NCI-H1105 (cell line): ENCODE measurements at places on chromosomes 2 and 18.

- DNase-seq: no peak
Measured at GRCh38 chr2:8578335-8579244, 103.3 kb upstream of the ID2 start.

GRCh38 chr2:57947398-57947797, 99.2 kb upstream of the VRK2 start:
- DNase-seq: no peak

DNA sequence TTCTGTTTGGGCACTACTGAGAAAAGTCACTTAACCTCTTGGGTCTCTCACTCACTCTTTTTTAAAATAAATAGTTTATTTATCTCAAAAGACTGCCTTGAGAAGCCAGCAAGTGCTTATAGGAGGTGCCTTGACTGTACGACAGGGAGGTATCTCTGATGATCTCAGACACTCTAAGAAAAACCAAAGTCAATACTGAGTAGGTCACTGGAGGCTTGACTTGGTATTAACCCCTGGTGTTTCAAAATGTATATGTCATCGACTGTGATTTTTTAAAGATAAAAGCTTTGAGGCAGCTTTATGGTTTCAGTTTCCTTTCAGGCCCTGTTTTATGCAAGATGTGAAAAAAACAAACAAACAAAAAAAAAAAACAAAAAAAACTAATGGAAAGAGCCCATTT, 33.7 kb downstream of the MREG start:
- DNase-seq: no peak

DNA sequence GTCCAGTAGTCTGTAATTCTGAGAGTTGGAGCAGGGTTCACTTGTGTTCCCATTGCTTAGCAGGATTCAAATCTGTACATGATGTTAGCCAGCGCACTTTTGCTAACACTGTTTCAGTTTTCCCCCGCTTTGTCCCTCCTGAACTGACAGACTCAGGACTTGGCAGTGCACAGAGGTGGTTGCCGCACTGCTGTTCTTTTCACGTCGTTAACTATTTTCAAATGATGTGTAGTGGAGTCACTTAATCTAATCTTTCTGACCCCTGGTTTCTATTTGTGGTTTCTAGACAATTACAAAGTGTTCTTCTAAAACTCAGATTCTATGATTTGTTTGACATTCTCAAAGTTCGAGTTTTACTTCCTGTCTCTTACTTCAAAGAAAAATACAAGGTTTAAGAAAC, 234.5 kb downstream of the RBM43 start:
- no peak for DNase-seq

DNA sequence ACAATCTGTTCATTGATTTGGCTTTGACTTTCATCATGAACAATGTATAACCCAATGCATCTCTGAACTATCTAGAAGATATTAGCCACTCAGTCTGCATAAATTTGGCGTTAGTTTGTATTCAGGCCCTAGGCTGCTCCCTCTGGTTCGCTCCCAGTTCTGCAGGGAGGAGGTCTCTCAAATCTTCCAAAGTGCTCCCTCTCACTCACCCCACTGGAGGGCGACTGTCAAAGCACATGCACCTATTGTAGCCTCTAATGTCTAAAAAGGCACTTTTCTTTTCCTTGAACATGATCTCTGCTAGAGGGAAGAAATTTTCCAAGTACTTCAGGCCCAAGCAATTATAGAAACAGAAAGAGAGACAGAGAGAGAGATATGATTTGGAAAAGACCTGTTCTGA, 291.5 kb downstream of the TDRD15 start:
- no peak for DNase-seq

DNA sequence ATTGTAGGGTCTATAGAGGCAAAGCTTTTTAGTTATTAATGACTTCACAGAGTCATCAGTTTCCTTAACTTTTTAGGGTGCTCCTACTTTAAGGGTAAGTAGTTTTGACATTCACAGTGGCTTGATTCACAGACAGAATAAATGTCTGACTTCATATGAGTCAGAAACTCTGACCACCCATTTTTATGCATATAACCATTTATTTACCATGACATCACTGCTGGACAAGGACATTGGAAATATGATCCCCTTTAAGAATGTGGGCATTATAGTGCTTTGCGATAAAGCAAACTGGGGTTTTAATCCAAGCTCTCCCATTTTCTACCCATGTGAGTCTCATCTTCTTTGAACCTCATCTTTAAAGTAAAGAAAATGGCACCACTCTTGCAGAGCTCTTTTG, 162.0 kb upstream of the MC4R start:
- DNase-seq: no peak

- DNase-seq: no peak
Measured at GRCh38 chr2:102063941-102064678, 72.3 kb downstream of the IL1R2 start.

- DNase-seq: no peak
Measured at GRCh38 chr2:1143129-1143528, 192.5 kb downstream of the SNTG2 start.

GRCh38 chr2:197297772-197298318, 12.7 kb downstream of the ANKRD44 start:
- DNase-seq: no peak

- DNase-seq: no peak
Measured at GRCh38 chr2:46421361-46421760, 58.0 kb upstream of the TMEM247 start.

DNA sequence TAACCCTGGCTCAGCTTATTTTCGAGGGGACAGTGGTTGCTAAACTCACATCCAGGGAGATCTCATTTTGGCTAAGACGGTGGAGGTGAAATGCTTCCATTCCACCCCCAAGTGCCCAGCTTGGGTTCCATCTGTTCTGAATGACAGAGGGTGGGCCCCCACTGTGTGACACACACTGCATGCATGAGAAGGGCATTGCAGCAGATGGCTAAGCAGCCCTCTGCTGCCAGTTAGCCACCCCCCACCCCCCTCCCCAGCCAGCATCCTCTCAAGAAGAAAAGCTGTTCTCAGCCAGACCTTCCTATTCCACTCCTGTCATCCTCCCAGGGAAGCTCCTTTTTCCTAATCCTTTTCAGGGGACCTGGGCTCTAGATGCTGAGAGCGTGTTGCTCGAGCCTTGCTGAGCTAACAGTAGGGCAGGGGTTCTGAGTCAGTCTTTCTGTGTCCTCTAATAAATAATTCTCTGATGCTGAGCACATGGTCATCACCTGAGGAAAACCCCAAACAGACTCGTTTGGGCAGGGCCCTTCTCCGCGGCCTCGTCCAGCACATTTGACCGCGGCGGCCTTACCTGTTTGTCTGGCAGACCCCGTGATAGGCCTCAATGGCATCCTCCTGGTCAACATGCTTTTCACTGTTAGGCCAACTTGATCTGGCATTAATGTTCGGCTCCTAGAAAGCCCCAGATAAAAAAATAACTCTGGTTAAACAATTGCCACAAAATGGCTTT, 49.5 kb upstream of the ACAA2 start:
- no peak for DNase-seq
